ENCODE measurements at places on chromosomes 7 and 10.

DNA sequence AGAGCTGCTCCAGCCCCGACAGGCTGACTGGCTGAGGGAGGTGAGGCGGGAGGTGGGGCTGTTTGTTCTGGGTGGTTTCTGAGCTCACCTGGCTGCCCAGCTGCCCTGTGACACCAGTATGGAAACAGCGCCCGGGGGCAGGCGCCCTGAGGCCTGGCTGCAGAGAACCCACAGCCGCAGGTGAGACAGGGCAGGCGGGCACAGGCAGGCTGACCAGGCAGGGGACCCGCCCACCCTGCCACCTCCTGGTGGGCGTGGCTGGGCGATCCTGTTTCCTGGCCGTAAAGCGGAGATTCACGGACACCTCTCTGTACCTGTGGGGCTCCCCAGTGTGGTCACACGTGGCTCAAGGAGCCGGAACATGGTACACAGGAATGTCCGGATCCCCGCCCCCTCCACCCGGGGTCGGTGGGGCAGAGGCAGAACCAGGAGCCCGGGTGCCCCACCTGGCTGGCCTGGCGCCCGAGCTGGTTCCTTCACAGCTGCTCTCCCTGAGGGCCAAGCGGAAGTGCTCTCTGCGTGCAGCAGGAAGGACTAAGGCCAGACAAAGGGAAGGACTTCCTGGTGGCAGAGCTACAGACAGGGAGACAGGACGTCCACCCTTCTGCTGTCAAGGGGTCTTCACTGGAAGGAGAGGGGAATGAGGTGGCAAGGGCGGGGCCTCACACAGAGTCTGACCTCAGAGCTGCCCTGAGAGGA is 3.9 kb downstream of the MICALL2 start:
- no peak for DNase-seq

- DNase-seq, result no peak
These were observed 101.6 kb downstream of the PRTFDC1 start for GRCh38 chr10:24850727-24851296.

GRCh38 chr10:43880160-43880559 is 231.5 kb upstream of the ZNF32 start:
- no peak for DNase-seq

DNA sequence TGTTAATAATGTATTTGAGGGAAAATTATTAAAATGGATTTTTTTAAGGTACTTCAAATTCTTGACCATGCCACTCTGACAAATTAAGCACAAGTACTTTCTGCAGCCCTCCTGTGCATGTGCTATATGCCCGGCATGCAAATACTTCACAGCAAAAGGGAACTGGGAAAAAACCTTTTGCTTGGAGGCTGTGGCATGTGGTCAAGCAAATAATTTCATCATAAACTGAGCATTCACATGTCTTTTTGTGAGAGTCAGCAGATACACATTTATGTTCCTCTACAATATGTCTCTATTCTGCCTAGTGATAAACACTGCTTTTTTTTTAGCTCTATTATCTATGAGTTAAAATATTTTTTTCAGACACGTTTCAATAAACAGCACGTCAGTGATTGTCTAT is 53.7 kb upstream of the SEMA3A start:
- no peak for DNase-seq

- DNase-seq, result no peak
These were observed 410.0 kb upstream of the MGMT start for GRCh38 chr10:129056734-129057689.

DNA sequence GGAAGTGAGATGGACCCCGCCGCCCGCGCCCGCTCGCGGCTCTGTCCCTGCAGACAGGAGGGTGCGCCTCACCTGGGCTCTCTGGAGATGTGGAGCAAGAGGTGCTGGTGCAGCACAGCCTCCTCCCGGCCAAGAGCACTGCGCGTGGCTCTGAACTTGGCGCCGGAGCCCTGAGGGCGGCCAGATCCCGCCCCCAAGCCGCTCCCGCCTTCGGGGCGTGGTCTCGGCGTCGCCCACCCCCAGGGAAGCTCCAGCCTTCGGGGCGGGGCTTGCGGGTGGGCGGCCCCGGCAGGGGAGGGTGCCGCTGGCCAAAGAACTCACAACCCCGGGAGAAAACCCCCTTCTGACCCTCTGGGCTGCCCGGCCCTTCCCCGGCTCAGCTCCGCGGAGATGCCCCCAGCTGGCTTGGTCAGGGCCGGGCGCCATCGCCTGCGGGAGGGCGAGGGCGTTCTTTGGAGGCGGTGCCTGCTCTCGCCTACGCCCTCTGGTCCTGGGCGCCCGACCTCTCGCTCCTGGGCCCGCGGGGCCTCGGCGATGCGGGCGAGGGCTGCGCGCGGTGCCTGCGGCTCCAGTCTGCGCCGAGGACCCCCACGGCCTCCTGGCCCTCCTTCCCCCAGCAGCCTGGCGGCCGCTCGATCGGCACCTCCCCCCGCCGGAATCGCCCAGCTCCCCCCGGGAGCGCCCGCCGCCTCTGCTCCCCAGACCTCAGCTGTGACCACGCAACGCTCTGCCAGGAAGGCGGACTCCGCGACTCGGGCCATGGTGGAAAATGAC is at the start of gene ZNF488:
ZNF488 (minus strand) TSS at position 146 of the 774 bp plus-strand sequence. CDS start 15,464 bp downstream, outside the sequence.
- DNase-seq, result peak; percentile 97

GRCh38 chr10:12689893-12690292 is 311.6 kb downstream of the CCDC3 start:
- DNase-seq, result no peak

DNA sequence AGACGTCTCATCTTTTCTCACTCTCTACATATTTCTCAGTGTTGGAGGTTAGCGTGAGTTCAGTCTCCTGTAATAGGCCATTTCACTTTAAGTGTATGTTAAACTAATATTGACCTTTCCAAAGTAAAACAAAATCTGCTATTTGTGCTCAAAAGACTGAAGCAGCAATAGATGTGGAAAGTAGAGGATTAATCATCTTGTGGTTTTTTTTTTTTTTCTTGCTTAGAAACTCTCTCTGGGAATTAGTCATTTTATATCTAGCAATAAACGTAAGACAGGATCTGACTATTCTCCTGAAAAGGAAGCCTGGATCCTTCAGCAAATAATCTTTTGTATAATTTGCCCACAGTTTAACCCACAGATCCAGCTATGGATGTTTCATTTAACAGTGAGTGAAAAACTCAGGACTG is 81.7 kb downstream of the NRP1 start:
- peak; percentile 36 for DNase-seq

DNA sequence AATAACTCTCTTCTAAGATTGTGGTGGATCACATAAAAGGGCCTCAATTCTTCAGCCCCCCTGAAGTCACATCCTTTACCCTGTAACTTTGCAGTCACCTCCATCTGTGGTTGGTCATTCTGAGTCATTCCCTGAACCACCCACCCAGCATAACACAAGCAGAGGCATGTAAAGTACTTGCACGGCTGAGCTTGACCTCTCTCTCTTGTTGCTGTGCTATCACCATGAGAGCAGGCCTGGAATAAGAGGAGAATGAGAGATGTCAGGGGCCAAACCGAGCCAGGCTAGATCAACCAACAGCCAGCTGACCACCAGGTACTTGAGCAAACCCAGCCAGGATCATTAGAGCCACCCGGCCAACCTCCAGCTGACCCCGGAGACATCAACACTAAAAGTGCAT is 13.5 kb upstream of the STK17A start:
- DNase-seq, result peak; percentile 36

DNA sequence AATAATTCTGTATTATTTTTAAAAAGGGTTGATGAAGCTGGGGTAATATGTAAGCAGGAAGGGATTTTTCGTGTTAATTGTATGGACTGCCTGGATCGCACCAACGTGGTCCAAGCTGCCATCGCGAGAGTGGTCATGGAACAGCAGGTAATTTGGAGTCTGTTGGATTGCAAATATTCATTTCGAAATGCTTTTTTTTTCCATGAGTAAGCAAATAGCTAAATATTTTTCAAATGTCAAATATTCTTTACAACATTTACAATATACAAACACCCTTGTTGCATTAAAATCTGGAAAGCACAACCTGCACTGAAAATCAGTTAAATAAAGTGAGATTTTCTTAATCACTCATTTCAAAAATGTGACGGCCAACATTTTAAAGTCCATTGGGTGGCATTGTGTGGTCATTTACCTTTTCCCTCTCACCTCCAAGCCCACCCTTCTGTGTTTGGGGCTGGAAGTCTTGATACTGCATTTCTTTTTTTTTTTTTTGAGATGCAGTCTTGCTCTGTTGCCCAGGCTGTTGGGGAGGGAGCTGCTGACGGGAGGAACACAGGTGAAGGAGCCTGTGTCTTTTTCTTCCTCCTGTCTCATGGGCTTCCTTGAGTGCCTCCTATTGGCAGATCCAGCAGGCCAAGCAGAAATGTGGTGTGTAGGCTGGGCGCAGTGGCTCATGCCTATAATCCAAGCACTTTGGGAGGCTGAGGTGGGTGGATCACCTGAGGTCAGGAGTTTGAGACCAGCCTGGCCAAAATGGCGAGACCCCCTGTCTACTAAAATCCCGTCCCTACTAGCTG is 66.1 kb downstream of the MCMBP start:
- no peak for DNase-seq

DNA sequence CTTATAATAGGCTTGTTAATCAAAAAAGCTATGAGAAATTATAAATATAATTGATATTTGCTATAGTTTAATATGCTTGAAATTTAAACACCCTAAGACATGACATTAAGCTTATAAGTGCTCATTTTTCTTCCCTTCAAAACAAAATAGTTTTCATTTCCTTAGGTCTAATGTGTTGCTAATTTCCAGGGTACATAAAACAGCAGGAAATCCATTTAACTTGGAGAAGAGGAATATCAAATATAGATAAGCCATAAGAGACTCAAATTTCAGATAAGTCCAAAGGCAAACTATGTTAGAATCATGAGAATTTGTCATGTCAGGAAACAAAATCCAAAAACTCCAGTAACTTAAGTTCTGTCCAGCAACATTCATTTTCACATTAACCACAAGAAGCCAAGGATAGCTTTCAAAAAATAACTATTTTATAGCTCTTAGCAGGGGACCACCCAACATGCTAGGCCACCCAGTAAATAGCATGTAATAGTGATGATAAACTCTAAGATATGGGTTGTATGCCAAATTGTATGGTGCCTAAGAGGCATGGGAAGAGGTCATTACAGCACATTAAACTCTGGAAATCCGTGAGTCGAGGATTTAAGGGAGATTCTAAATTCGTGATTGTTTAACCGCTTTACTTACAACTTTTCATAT is 298.1 kb downstream of the CRPPA start:
- no peak for DNase-seq

- DNase-seq, result no peak
These were observed 86.9 kb downstream of the CHST15 start for GRCh38 chr10:124006526-124006925.

DNA sequence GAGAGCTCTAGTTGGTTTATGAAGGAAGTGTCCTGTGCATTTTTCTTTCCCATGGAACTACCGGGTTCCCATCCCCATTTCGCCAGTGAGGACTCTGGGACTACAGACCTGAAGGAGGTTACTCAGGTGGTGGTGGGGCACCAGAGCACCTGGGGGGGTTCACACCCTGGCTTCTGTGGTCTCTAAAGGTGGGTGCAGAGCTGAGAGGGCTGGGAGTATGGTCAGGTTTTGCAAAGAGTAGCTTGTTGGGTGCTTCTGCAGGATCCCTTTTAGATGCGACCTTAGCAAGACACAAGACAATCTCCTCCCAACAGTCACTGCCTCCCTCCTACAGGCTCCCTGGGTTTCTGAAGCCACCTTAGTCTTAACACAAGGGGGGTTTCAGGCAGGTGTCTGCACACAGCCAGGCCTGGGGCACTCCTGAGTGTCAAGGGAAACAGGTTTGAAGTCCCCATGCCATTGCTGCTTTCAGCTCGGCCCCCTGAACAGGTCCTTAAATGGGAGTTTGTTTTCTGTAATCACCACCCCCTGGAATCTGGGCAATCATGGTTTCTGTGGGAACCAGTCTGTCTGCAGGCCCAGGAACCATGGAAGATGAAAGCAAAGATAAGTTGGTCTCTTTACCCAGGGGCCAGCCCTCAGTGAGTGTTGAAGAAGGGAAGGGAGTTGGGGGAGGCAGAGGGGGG is 9.9 kb upstream of the CXCL12 start:
- no peak for DNase-seq

GRCh38 chr7:80369321-80369720 is 142.5 kb downstream of the GNAT3 start:
- no peak for DNase-seq

- DNase-seq, result no peak
These were observed 200.2 kb downstream of the ZNF438 start for GRCh38 chr10:30831426-30831825.

DNA sequence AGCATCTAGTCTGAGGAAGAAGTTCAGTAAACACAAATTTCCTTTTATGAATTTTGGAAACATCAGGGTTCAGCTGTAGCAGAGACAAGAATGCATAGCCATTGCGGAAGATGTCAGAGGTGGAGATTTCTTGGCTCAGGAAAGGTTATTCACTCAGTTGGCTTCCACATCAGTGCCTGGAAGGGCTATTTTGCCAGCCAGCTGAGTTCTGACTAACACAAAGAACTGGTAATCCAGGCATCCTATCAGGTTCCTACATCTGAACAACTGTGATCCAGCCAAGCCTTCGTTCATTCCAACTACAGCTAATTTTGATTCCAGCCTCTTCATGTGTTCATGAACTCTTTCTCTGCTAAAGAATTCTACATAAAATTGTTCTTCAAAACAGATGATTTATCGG is 965.6 kb downstream of the XPNPEP1 start:
- no peak for DNase-seq

DNA sequence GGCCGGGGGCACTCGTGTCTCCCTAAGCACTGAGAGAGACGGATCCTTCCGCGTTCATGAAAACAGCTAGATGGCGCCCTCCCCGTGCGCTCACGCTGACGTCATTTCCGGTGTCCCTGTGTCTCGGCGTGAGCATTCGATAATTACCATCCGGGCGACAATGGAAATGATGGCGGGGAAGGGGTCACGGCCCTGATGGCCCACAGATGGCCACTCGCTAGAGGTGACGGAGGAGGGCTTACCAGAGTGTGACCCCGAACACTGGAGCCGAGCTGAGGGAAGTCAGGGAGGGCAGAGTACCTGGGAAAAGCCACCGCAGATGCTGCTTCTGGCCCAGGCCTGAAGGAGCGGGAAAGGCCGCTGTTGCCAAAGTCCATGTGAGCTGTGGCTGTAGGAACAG is 222.9 kb downstream of the TCERG1L start:
- no peak for DNase-seq

GRCh38 chr7:108423089-108423989 is 32.9 kb downstream of the NRCAM start:
- no peak for DNase-seq

DNA sequence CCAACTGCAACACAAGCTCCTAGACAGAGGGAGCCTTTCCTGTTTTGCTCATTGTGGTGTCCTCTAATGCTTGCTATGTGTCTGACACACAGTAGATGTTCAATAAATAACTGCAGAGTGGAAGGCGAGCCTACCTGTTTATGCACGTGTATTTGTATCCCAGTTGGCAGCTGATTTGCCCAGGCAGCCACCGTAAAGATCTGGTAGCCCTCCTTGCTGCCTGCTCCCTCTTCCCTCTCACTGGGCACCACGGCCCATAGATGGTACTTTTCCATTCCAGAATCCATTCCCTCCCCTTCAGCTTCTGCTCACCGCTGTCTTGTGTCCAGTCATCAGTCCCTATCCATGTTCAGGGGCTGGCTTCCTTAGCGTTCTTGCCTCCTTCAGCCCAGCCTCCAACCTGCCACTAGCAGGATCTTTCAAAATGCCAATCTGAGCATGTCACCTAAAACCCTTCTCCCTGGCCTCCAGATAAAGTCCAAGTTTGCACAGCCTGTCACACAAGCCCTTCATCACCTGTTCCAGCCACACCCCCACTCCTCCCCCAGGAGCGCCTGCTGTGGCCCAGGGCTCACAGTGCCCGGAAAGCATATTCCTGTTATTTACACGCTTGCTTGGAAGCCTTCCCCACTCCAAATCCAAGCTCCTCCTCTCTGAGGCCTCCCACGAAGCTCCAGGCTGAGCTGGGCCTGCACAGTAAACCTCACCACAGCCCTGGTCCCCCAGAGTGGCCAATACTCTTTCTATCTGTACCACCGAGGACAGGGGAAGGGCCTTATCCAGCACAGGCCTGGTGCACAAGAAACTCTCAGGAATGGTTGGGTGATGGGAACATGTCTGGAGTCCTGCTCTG is 21.0 kb downstream of the ZCCHC24 start:
- peak; percentile 24 for DNase-seq
